ENCODE measurements at places on chromosomes 16 and 17.

DNA sequence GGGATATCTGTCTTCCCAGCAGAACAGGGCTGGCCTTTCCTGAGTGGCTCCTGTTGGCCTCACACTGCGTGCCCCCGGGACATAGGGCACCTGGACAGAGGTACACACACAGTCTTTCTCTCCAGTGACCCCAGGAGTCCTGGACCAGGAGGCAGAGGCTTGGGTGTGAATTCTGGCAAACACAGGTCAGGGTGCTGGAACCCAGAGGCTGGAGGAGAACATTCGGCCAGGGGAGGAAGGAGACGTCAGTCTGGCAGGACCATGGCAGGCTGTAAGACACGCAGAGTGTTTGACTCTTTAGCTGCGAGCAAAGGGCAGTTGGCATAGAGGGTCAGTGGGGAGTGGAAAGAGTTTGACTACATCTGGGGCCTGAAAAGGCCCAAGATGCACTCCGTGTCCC, 4.1 kb upstream of the TVP23A start:
- no peak for DNase-seq

DNA sequence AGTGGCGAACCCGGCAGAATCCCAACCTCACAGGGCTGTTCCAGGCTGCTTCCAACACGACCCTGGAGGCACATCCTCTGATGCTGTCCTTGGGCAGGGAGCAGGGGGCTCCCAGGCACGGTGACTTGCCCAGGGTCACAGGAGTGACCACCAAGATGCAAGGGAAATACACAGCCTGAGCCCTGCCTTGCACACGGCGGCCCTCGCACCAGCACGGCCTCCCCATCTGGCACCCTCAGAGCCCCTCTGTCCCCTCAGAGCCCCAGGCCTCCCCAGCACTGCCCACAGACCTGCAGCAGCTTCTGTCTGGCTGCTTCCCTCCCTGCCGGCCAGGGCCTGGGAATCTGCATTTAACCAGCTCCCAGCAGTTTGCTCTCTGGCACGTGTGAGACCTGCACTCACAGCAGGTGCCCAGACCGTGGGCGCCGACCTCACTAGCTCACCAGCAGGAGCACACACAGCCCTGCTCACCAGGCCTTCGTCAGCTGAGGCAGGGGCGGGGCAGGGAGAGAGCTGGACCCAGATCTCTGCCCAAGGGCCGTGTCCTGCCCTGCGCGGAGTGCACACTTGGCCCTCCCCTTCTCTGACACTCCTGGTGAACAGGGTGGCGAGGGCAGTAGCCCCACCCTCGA, 29.7 kb upstream of the ZC3H18 start:
- DNase-seq = no peak

- DNase-seq = no peak
Measured at GRCh38 chr16:11561454-11561805, 25.3 kb downstream of the LITAF start.

DNA sequence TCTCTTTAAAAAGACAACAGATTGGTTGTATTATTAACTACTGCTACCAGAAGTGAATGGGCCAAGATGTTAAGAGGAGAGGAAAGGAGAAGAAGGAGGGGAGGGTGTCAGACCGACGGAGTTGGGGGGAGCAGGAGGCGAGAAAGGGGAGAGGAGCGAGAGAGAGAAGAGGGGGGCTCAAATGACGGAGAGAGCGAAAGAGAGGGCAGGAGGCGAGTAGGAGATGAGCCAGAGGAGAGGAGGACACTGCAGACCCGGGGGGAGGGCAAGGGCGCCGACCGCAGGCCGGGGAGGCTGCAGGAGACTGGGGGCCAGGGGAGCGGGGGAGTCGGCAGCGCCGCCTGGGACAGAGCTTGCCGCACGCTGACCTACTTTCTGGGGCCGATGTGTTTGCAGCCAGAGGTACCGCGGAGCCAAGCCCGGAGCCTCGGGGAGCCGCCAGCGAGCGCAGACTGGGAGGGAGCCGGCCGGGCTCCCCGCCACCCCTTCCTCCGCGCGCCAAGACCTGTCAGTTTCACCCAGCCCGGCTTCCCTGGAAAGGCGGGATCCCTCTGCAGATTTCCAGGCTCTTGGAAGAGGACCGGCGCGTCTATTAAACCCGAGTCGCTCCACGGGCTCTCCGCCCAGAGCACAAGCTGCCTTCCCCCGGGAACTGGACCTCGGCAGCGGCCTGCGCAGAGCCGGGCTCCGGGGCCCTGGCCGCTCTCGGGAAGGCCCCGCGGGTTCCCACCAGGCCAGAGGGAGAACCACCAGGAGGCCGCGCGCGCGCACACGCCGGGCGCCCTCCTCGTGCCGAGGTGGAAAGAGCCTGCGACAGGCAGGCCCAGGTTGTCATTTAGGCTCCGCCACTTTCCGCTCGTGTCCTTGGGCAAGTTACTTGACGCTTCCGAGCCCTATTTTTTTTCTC, 74.6 kb downstream of the CMC2 start:
- peak; percentile 5 for DNase-seq

DNA sequence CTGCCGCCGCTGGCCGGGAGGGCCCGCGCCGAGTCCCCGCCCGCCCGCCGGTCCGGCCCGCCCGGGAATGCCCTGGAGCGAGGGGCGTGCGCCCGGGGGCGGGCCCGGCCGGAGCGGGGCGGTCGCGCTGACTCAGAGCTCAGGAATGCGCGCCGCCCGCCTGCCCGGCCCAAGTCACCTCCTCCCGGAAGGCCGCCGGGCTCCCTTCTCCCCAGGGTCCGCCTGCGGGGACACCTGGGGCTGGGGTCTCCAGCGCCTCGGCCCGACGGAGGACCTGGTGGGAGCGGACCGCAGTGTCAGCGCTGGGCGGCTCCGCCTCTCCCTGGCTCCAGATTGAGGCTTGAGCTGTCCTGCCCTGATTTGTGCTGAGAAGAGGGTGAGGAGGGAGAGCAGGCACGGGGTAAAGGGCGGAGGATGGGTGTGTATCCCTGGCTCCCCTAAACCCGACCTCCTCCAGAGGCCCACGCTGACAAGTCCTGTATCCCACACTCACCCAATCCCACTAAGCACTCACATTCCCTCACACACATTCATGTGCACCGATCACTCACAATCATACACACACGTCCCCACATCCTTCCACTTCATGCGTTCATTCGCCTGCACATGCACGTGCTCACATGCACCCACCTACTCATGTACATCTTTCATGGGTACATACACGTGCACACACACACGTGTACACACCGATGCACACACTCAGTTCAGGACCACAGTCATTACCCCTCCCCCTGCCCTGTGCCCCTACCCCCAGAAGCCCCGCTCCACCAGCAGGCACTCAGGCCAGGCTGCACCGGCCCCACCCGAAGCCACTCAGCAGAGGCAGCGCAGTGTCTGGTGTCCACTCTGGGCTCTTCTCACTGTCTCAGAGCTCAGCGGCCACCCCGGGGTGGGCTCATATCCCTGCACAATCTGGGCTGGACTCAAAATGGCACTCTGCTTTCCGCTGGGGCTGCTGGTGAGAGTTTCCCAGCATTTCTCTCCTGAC, at the start of gene RHBDF1:
RHBDF1 (minus strand) TSS at position 71 of the 988 bp plus-strand sequence. CDS start 7,616 bp downstream, outside the sequence.
- no peak for DNase-seq

- DNase-seq = no peak
Measured at GRCh38 chr16:30027588-30028437, 3.3 kb downstream of the TLCD3B start.

- no peak for DNase-seq
Measured at GRCh38 chr16:57245472-57246113, 534 bp downstream of the ARL2BP start.

GRCh38 chr17:29576214-29577000, 7.9 kb downstream of the TP53I13 start:
- no peak for DNase-seq

DNA sequence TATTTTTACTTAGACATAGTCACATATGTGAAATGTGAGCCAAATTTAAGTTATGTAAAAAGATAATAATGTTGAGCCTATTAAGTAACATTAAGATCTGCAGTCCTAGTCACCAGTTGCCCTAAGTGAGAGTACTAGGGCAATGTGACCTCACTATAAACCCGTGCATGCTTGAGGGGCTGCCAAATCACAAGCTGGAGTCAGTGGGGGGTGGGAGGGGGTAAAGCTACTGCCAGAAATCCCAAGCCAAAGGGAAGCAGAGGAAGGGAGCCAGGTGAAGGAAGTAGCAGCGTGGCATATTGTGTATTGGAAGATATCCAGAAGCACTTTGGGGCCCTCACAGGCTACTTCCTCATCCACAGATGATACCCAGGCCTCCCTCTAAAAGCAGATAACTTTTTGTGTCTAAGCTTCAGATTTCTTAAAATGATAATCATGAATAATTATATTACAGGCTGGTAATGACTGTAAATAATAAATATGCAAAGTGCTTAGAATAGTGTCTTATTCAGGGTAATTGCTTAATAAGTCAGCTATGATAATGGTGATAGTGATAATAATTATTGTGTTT, 134.1 kb downstream of the CA10 start:
- DNase-seq = no peak

GRCh38 chr17:2303204-2304188, at the start of the genes SMG6 and SRR:
SMG6 (minus strand) TSS chr17:2303785; CDS start chr17:2303720, 65 bp downstream.
SRR (plus strand) TSS chr17:2303950; CDS start chr17:2315561, 11,611 bp downstream.
- DNase-seq = peak; percentile 94

GRCh38 chr17:56908001-56908542, 5.8 kb downstream of the TRIM25 start:
- no peak for DNase-seq

- DNase-seq = peak; percentile 63
Measured at GRCh38 chr17:32142038-32142856, at the start of gene RHOT1. RHOT1 (plus strand) TSS chr17:32142502; CDS start chr17:32142693, 191 bp downstream.

DNA sequence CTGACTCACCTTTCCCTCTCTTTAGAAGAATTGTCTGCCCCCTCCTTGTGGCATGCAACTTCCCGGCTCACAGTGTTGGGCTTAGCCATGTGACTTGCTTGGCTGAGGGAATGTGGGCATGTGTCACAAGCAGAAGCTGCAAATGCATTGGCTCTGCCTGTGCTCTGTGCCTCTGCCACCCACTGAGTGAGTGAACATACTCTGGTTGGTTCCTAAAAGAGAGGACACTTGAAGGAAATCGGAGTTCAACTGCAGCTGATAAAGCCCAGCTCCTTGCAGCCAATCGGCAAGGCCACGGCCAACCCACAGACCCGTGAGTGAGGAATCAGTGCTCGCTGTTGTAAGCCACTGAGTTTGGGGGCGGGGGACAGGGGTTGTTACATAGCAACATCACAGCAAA, 10.9 kb upstream of the GINS2 start:
- no peak for DNase-seq

DNA sequence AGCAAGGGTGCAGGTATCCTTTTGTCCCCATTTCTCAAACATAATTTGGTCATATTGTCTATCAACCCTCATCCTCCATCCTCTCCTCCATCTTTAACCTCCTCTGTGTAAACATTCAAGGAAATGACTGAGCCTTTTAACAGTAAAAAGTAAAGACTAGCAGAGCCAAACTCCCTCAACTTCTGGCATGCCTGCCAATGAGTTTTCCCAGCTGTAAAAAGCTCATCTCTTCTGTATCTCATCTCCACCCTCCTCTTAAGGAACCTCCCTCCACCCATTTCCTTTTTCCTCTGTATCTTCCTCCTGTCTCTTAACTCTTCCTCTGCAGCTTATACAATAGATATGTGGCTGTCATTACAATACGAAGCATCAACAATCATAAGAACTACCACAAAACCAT, 76.9 kb upstream of the PSMD7 start:
- no peak for DNase-seq

- no peak for DNase-seq
Measured at GRCh38 chr17:28177351-28177750, 134.9 kb downstream of the NLK start.

DNA sequence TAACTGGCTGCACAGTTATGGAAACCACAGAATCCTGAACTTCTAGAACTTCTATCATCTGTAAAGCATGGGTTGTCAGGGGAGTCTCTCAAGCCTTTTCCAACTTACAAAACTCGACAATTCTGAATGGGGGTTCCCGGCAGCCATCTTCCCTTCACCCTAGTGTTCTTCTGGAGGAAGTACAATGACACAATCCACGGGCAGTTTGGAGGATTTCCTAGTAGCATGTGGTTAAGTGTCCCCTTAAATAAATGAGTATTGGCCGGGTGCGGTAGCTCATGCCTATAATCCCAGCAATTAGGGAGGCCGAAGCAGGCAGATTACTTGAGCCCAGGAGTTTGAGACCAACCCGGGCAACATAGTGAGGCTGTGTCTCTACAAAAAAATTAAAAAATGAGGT, 2.1 kb downstream of the SLC16A6 start:
- DNase-seq = no peak

DNA sequence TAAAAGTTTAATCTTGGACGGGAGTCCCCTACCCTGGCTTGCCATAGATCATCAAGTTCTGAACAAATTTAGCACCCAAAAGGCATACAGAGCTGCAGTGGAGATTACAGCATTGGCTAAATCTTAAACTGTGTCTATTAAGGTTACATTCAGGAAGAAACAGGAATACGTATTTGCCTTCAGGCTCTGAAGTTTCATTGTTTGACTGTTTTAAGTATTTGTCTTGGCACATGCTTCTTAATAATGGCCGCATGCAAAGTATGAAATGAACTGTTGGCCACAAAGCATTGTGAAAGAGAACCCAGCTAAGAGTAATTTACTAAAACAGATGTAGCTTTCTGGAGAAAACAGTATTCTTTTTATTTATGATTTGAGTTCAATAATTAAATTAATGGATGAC, 63.9 kb upstream of the CNEP1R1 start:
- DNase-seq = no peak

GRCh38 chr17:51335883-51336822, 75.8 kb downstream of the UTP18 start:
- DNase-seq = no peak

GRCh38 chr17:77885678-77886386, 72.7 kb upstream of the TNRC6C start:
- DNase-seq = no peak

- DNase-seq = no peak
Measured at GRCh38 chr17:43636426-43636825, 25.3 kb downstream of the MEOX1 start.

DNA sequence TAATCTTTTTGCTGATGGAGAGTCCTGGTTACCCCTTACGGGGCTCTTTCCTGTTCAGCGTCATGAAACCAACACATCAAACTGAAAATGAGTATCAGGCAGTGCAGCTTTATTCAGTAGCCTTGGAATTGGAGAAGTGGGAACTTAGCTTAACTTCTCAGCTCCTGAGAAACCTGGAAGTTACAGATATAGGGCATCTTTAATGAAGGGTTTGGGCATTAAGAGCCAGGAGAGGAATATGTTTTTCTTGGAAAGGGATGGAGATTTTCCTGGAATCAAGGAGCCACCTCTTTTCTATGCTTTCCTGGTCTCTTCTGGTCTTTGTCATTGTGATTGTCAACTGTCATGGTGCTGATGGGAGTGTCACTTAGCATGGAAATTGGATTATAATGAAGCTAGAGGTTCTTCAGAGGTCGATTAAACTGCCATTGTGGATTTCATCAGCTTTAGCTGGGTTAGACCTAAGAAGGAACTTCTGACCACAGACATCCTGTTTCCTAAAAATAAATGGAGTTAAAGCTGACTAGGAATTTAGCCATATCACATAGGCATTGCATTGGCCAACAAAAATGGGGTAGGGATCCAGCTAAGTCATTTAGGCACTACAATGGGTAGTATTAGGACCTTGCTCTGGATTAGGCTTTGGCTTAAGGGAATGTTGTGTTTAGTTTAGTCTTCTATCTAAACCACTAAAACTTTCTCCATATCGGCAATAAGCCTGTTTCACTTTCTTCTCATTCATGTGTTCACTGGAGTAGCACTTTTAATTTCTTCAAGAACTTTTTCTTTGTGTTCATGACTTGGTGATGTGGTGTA, 186.4 kb downstream of the BCAS3 start:
- no peak for DNase-seq
